Activated CD4-positive, alpha-beta T cell treated with anti-CD3 and anti-CD28 coated beads for 48 hours (primary cell): ENCODE measurements at places on chromosomes 12 and 14.

DNA sequence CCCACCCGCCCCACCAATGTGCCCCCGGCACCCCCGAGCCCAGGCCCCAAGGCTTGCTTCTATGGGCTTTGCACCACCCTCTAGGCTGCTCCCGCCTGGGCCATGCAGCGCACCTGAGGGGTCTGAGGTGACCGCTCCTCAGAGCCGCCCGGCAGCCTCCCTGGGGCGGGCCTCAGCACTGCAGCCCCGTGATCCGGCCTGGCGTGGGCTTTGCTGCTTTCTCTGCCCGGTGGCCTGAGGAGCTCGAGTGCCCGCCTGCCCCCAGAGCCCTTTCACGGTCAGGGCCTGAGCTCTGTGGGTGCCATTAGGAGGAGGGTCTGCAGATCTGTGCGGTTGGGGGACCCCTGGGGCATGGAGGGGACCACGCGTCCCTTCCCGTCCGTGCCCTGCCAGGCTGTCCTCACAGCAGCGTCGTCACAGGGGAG is 6.2 kb downstream of the MTA1 start:
- no peak for DNase-seq

DNA sequence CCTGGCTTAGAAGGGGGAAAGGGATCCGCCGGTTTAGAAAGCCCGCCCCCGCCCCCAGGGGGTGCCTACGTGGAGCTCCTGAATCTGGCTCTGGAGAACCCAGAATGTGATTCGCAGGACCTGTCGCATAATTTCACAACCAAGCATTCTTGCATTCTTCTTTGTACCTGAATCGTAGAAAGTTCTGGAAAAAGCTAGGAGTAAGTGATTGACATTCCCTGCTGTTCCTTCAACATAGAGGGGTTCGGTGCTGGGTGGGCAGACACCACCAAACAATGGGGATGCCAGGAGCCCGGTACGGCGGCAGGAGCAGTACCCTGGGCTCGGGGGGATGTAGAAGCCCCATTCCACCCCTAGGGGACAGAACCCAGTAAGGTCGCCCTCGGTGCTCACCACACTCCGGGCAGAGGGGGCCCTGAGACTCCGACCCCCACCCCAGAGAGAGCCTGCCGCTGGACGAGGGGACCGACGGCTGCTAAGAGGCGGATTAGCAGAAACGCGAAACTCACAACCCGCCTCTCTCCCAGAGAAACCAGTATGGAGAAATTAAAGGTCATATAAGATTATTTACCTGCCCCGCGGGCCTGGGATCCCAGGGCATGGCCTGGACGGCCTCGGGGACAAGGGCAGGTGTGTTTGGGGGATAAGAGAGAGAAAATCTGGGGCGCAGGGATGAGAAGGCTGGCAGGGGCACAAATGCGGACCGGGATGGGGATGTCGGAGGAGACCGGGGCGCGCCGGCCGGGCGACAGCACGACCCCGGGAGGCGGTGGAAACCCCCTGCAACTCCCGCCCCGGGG is 520 bp downstream of the CSRP2 start:
- DNase-seq, result peak; percentile 12

DNA sequence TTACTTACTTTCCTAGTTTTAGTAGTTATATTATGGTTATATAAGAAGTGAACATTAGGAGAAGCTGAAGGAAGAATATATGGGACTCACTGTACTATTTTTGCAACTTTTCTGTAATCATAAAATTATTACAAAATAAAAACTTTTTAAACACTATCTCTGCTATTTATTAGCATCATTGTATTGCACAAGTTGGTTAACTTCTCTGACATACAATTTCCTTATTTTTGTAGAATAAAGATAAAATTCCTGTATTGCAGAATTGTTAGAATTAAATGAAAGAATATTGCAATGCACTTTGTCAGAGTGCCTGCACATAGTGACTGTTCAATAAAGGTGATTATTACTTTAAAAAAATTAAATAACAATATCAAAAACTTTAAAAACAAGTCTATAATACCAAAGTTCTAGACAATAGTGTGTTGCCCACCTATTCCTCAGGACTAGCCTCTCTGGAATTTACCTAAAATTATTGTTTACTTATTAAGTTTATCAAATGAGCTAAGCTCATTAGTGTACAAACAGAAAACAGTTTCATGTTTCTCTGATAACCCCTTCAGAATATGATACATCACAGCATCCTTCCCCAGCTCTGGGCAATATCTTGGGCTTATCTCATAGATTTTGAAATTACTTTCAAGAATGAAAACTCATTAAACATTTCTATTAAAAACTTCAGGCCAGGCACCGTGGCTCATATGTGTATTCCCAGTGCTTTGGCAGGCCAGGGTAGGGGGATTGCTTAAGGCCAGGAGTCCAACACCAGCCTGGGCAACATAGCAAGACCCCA is 77.4 kb upstream of the TMPO start:
- no peak for DNase-seq

GRCh38 chr14:24944800-24945199 is 105.1 kb downstream of the STXBP6 start:
- no peak for DNase-seq

- no peak for DNase-seq
Observed at GRCh38 chr12:121955258-121956237, 37.2 kb downstream of the CFAP251 start.

DNA sequence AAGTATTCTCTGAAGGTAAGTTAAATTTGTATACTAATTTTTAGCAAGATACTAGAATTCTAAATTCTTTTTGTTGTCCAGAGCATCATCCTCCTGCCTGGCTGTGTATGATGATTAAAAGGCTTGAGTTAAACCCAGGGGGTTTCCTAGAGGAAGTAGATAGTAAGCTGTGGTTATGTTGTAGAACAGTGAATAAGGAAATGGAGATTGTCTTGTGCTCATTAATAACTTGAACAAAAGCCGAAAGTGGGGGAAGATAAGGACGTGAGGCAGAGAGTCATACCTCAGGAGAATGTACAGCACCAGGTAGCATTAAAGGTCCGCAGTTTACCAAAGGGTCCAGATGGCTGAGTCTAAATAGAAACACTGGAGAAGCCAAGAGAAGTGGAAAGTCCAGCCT is 42.0 kb downstream of the CKB start:
- DNase-seq, result no peak
